ENCODE measurements at places on chromosomes 2 and 18.

- DNase-seq = no peak
These were observed 18.9 kb upstream of the ITGA4 start for GRCh38 chr2:181438261-181438660.

GRCh38 chr2:214542866-214543265 lies 132.0 kb downstream of the VWC2L start:
- DNase-seq = no peak

- no peak for DNase-seq
These were observed 68.0 kb upstream of the CABLES1 start for GRCh38 chr18:23067236-23067635.

DNA sequence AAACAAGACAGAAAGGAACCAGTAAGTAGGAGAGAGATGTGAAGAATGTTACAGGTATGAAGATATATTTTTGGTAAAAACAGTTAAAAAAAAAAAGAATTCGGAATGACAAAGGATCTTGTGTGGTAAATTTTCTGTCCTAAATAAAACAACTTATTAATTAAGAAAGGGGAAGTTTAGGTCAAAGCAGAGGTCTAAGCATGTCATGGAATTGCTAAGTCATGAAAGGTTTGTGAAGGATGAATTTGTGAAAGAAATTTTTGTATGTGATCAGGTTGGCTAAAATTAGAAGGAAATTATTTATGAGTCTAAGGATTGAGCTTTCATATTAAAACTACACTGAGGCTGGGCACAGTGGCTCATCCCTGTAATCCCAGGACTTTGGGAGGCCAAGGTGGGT lies 11.1 kb upstream of the ALPG start:
- DNase-seq = no peak

GRCh38 chr2:144580521-144581161 lies 60.7 kb upstream of the ZEB2 start:
- DNase-seq = peak; percentile 65

DNA sequence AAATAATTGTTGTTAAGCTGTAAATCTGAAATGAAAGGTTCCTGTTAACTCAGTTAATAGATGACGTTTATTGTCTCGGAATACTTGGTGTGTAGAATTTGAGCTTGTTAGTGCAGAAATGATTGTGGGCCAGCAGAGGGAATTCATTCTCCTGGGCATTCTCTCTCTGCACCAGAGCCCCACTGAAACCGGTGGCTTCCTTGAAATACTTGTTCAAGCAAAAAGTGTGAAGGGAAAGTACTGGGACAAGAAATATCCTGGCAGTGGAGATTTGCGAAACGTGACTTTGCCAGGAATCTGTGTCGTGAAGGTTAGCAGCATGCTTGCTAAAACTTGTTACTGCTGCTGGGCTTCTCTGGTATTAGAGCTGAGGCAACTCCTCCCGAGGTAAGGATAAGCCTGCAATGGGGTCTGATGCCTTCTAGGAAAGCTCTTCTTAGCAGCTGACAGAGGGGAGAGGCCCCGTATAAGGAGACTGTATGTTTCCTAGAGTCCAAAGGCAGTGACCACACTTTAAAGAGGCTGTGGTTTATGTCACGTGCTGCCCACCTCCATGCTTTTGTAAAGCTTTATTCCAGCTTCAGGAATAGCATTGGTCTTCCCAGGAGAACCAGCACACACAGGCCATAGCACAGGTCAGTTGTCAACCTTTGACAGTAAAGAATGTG lies 2.0 kb downstream of the ITGA6 start:
- no peak for DNase-seq

DNA sequence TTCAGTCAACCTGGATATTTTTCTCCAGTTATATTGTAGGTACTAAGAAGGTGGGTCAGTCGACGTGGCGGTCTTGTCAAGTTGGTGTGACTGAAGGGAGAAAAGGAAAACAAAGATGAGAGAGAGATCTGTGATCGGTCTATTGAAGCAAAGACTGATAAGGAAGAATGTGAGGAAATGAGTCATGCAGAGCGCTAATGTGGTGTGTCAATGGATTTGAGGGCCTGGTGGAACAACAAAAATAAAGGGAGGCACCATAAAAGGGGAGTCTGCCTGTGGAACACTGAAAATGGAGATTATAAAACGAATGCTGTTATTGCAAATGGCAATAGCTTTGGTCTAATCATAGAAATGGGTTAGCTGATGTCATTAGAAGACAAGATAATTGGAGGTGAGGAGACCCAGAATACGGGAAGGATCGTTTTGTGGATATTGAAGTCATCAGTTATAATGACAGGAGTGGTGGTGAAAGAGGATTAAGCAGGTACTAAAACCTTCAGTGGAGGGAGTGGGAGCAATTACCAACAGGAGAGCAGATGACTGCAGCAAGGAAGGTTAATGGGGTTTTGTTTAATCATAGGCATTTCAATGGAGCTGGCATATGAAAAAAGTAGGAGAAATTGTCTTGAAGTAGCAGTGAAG lies 599.1 kb upstream of the FSHR start:
- peak; percentile 98 for DNase-seq

DNA sequence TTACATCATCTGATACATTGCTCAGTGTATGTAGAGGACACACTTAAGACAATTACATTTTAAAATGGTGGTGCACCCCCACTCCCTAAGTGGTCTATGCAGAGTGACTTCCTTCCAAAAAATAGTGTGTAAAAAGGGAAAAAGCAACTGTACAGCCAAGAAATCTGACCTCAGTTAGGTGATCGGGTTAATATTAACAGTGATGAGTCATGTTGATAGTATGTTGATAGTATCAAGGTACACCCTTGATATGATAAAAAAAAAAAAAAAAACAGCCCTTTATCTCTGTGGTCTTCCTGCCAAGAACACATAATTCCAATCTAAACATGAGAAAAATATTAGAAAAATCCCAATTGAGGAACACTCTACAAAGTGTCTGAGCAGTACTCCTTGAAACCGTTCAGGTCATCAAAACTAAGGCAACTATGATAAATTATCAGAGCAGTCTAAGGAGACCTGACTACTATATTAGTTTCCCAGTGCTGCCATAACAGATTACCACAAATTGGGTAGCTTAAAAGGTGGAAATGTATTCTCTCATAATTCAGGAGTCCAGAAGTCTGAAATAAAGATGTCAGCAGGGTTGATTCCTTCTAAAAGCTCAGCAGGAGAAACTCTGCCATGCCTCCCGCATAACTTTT lies 171.9 kb downstream of the ARHGAP28 start:
- DNase-seq = no peak

DNA sequence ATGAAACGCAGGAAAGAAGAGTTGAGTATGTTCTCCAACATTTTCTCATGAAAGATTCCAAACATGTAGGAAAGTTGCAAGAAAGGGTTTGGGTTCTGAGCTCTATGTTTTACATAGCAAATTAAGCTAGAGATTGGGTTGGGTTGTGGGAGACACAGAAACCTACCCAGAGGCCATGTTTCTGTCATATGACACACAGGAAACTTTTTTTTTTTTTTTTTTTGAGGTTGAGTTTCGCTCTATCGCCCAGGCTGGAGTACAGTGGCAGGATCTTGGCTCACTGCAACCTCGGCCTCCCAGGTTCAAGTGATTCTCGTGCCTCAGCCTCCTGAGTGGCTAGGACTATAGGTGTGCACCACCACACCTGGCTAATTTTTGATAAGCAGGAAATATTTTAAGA lies 57.6 kb downstream of the DOCK10 start:
- DNase-seq = peak; percentile 16

GRCh38 chr2:111133603-111134002 lies 12.9 kb downstream of the BCL2L11 start:
- no peak for DNase-seq

GRCh38 chr2:37795938-37796337 lies 124.5 kb upstream of the CDC42EP3 start:
- no peak for DNase-seq

DNA sequence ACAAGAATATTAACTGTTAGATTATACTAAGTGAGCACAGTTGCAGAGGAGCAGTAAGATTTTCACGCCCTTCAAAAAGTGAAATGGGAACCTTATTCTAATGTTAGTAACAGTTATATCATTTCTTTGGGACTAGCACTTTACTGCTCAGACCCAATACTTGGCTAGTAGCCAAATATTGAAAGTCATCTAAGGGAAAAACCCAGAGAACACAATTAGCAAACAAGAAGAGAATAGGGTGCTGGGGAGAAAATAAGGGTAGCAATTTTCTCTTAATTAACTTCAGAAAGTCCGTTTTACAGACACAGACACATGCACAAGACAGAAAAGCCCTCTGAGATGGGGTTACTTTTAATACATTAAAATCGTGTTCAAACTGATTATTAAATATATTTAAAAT lies 71.8 kb downstream of the ID2 start:
- DNase-seq = no peak

Measured in SK-N-DZ (cell line).